T-helper 17 cell (primary cell): ENCODE measurements at places on chromosomes 5 and 9. TPM values are rescaled to one million over a fixed set of nuclear protein-coding genes. Genes with fewer than 3 reads are reported as not detected.

DNA sequence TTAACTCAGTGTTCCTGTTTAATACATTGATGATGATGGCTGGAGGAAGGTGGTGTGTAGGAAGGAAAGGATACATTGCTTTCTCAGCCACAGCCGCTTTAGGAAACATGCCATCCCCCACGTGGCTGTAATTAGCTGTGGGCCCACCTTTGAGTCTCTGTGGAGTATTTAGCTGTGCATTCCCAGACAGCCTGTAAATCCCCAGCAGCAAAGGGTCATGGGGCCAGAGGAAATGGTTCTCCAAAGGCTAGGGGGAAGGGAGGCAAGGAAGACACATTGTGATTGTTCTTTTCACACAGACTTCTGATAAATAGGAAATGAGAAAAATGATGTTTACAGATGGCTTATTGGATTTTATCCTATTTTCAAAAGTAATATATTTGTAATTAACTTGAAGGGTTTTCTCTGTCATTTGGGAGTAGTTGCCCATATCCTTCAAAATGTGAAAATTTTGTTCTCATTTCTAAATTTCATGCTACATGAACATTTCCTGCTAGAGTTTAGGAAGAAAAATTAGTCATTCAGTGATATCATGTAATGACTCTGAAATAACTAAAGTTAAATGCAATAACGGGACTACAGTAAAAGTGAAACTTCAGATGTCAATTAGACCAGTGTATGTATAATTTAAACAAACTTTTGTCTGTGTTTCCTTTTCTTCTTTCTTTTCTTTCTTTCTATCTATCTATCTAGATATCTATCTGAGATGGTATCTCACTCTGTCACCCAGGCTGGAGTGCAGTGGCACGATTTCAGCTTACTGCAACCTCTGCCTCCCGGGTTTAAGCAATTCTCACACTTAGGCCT lies 24.3 kb upstream of the F2R start:
- DNase-seq: no peak

GRCh38 chr5:84088996-84089395 lies 295.7 kb downstream of the EDIL3 start:
- no peak for DNase-seq

GRCh38 chr9:11340654-11341053 lies 727.9 kb upstream of the PTPRD start:
- DNase-seq: no peak

The IFNA2 gene
- not detected for total RNA-seq

GRCh38 chr5:53453898-53454718 lies 26.3 kb upstream of the FST start:
- no peak for DNase-seq

The PCDHGB7 gene
- total RNA-seq: not detected

DNA sequence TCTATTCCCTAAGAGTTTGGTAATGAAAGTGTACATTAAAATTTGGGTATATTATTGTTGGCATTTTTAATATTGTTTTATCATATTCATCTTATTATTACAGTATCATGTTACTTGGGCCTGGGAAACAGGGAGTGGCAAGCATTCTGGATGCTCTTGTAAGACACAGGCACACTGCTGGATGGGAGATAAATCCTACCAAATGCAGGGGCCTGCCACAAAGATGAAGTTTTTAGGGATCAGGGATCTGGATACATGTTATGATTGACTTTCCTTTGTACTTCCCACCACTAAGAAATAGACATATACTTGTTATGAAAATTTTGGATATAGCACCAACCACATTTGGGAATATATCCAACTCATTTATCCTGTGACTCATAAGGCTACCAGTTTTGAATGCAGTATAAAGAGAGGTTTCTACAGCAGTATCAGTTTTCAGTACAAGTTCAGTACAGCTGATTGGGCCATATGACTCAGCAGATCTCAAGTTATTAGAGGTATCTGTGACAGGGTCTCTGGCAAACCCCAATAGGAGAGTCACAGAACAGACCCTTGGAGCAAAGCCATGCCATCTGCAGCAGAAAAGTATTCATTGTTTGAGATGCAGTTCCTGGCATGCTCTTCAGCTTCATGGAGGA lies 360.1 kb downstream of the DMAC1 start:
- DNase-seq: no peak

DNA sequence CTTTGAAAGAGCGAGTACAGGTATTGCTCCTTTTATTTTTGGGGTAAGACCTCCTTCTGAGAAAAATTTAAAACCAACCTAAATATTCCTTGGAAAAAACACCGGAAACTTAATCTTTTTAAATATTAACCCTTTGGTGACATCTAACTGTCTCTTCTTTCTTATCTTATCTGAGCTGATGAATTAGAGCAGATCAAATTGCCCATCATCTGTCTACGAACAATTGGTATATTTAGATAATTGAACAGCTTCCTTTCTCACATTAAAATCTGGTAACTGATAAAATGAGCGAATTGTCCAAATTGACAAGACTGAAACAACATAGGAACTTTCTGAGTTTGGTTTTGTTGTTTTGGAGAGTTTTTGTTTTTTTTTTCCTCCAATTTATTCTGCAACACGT lies 2.0 kb downstream of the ISL1 start:
- DNase-seq: no peak

The DOCK2 gene
- 284 TPM for total RNA-seq

The RPL37 gene
- total RNA-seq: 2,267 TPM
